Activated CD4-positive, CD25-positive, alpha-beta regulatory T cell treated with anti-CD3 and anti-CD28 coated beads, Interleukin-2, amount 50 U/mL, for 72 hours (primary cell): ENCODE measurements at places on chromosomes 1 and 21.

- no peak for DNase-seq
Observed at GRCh38 chr1:186682736-186683135, 2.5 kb upstream of the PTGS2 start.

DNA sequence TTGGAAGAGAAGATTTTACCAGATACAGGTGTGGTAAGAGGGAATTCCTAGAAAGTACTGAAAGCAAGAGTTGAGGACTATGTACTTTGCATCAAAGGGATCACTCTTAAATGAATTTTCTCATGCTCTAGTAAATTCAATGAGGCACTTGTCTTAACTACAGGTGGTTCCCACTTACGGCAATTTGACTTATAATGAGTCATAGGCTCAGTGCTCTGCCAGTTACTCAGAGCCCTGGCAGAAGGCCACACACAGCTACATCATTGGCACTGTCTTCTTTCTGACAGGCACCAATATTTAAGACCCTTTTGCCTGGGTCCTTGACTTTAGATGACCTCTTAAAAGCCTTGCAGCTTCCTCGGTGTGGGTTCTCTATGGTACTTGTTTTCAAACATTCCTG is 15.9 kb upstream of the ADAMTS5 start:
- DNase-seq, result no peak

DNA sequence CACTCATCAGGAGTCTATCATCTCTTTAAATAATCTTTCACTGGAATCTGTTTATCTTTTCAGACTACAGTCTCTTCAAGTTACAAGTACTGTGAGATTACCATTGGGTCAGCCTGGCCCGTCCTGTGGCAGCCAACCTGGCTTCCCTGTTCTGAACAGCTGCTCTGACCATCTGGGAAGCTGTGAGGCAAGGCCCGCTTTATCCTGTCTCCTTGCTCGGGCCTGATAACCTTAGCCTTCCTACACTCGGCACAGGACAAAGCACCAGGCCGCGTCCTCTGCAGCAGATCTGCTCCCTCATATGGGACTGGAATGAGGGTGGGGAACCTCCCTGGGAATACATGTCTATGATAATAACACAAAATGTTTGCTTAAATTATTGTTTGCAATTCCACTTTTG is 113.3 kb downstream of the PTPN14 start:
- no peak for DNase-seq

DNA sequence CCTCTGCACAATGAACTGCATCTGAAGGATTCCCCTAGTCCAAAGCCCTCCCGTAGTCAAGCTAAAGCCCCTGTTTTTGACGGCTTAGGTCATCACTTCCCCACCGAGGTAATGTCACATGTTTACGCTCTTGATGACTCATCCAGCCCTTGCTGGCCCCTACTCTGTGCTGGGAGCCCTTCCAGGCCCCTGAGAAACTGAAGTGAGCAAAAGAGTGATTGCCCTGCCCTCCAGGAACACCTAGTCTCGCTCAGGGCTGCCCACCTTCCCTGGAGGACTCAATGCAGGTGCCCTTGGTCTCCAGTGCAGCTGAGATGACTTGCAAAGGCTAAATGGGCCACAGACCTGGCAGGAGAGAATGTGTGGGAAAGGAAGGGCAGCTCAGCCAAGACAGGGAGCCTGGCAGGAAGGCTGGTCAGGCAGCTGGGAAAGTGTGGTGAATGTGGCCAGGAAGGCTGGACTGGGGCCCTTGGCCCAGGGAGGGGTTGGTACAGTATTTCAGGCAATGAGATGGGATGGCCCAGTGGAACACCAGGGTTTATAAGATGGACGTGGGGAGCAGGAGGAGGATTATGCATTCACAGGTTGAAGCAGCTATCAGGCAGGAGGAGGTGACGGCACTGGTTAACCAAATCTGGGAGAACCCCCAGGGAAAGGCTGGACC is 345.6 kb downstream of the NPHP4 start:
- no peak for DNase-seq

DNA sequence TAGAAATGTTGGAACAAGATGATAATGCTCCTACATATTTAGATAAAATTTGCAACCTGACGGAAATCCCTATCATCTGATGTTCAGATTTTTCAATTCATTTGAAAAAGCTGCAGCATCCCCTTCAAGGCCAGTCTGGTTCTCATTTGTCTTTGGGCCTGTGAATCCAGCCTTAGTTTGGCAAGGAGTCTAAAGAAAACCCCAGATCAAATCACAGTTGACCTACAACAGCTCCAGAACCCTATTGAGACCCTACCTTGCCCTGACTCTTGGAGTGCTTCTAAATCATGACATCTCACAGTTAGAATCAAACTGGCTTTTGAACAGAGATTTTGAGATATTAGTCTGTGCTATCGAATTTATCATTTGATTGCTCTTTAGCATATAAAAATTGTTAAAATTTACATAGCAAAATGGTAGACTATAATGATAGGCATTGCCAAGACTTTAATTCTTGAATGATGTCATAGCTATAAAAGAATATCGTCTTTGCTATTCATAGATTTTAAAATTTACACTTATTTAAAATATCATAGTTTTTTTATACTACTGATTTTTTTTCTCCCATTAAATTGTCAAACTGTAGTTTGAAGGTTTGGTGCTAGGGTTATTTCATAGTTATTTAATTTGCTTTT is 2.2 kb downstream of the PPP2R5A start:
- DNase-seq, result no peak

- DNase-seq, result no peak
Observed at GRCh38 chr1:160578175-160578524, 1.1 kb downstream of the CD84 start.

DNA sequence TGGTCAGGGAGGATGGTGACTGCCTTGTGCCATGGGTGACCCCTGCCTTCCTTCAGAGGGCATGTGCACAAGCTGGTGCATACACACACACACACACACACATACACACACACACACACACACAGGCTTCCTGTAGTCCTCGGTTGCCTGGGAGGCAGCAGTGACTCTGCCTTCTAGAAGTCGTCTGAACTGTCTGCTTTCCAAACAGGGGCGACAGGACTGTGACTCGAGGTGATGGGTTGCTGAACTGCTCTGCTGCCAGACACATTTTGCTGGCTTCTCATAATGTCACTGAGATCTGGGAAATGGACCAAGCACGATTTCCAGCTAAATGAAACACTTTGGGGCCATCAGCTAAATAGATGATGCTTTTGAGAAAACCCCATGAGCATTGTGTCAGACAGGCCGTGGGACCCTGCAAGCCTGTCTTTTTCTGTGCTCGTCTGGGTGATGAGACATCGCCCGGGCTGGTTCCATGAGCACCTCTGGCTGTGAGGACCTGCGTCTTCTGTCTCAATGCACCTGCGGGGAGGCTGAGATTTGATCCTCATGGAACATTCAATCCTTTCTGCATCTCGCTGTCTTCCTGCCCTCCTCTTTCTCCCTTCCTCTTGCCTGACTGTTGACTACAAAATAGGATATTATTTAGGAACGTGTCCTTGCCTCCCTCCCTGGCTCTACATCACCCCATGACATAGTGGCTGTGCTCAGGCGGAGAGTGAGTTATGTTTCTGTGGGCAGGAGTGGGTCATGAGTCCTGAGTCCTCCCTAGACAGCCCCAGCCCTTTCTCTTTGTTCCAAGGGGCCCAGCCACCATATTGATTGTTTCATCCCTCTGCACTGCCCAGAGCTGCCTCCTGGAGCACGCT is 436.8 kb downstream of the CAMTA1 start:
- DNase-seq, result no peak
